Karpas-422 (cell line): ENCODE measurements at places on chromosomes 5 and 9.

DNA sequence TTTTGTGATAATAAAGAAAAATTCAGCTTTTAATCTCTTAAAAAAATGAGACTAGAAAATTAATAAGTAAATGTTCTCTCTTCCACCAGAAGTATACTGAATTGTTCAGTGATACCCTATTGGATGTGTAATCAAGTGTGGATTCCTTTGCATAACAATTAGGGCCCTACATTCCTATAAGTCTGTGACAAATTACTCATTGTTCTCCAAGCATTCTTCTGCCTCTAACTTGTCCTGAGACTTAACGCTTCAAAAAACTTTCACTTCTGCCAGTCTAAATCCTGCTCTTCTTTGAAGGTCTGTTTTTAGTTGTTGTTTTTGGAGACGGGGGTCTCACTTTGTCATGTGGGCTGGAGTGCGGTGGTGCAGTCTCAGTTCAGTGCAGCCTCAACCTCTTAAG, 9.2 kb upstream of the DDX46 start:
- no peak for DNase-seq

DNA sequence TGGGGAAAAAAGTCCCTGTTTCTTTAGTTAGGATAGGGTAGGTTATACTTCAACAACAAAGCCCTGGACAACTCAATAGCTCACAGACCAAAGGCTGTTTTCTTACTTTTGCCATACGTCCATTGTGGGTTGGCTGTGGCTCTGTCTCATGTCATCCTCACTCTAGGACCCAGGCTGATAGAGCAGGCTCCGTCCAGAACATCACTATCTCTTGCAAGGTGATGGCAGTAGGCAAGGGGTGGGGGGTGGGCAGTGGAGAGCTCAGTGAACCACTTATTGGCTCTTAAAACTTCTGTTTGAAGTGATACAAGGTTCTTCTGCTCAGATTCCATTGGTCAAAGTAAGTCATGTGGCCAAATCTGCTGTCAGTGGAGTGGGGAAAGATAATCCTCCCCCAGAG, 126.4 kb downstream of the CMYA5 start:
- no peak for DNase-seq

DNA sequence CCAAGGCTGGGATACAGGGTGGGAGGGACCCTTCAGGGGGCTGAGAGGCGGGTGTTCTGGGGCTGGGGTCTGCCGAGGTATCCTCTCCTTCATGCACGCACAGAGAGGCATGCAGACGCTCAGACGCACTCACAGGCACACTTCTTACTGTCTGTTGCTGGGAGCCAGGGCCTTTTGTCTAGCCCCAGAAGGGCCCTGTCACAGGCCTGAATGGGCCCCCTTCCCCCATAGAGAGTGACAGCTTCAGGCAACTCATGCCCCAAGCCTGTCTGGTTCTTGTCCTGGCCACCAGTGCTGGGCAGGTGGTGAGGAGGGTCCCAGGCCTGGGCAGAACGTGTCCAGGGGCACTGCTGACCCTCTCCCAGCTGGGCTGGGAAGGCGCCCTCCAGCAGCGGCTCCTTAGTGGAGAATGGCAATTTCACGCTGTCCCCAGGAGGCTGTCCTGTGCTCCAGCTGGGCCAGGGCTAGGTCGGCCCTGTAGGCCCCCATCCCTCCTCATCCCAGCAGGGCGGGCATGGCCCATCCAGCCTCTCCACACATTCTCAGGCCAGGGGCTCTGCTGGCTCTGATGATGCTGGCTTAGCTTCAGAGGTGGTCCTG, 45.3 kb downstream of the LMX1B start:
- DNase-seq: no peak

DNA sequence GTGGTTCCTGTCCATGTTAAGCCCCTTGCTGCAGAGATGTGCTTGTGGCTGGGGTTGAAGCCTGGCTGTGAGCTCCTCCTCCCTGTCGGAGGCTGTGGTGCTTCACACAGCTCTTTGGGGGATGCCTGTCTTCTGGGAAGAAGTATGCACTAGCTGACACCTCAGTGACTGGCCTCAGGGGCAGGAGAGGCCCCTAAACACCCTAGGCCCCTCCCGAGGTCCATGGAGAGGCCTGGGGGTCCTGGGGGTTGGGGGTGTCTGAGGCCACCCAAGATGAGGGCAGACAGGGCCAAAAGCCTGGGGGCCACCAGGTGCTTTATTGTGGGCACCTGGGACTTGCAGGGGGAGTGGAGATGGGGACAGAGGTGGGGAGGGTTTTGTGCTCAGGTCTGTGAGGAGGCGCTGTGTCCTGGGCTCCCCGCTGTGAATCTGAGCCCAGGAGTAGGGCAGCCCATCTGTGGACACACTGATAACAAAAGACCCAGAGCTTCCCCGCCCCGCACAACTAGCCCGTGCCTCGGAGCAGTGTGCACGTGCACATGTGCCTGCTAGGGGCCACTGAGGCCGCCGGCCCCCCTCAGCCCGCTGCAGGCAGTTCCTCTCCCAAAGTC, 92.0 kb downstream of the PHF2 start:
- no peak for DNase-seq

DNA sequence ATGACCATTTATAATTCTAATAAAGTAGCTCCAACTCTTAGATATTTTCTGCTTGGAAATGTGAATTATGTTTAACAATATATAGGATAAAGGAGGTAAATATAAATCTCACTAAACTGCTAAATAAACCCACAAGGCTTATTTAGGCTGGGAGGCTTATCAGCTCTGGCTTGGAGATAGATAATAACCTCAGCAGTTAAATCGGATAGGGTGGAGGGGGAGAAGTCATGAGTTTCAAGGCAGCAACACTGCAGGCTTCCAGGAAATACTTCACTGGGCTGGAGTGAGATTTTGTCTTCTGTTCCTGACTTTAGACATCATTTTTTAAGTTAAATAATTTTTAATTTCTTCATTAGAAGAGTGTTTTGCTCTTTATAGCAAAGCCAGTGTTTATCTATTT, 80.0 kb upstream of the ITGA2 start:
- DNase-seq: no peak

DNA sequence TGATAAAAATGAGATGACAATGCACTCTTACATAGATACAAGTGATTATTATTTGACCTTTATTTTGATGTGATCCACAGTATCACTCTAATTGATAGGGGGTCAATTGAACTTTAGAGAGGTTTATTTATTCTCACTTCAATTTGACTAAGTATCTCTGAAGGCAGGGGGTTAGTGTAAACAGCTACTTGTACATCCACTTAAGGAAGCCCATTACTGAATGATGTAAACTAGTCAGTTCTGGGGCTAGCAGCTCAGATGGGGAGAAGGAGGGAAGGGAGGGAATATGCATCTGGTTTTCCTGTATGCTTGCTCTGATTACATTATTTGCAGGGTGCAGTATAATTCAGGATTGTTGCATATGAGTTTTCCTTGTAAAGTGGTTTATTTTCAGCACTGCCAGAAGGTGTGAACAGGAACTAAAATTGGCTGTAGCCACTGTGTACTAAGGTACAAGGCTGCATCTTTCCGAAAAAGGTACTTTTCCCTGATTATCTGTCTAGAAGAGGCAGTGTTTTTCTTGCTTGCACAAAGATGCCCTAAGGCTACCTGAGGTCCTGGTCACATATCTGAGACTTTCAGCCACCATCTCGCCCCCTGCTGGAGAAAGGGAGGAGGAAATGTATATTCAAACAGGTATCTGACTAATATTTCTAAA, 51.2 kb downstream of the MRPS27 start:
- peak; percentile 84 for DNase-seq

DNA sequence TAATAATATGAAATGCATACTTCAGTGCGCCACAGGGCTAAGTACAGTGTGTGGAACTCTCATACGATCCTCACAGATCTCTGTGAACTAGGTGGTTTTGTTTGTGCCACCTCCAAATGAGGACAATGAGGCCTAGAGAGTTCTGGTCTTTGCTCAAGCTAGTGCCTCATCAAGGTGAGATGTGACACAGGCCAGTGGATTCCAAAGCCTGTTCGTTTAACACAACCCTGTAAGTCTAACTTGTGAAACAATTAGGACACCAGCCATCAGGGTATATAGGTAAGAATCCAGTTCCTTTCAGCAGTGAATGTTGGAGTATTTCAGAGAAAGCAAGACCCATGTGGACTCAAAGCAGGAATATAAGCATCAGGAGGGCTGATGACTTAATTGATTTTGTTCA, 130.7 kb upstream of the GAS1 start:
- DNase-seq: no peak

- no peak for DNase-seq
These were observed 96.5 kb downstream of the EFNA5 start for GRCh38 chr5:107574287-107574686.

DNA sequence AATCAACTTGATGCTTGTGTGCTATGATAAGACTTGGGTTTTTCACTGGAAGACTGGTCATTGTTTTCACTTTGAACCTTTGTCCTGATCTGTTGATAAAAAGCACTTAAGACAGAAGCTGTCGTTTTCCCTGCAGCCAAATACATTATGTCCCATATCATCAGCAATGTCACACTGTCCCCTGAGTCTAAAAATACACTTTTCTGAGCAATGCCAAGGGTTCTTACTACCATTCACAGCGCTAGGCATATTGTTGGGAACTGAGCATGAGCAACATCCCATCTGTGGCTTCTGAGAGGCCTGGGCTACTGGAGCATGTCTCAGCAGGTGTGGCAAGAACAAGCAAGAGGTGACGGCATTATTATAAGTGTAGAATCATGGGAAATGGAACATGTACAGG, 81.8 kb downstream of the SEMA6A start:
- DNase-seq: no peak

- peak; percentile 53 for DNase-seq
These were observed 31.9 kb upstream of the C5orf24 start for GRCh38 chr5:134813827-134814226.

GRCh38 chr5:180847026-180847425, 14.1 kb downstream of the ZFP62 start:
- no peak for DNase-seq

- no peak for DNase-seq
These were observed 17.5 kb upstream of the NDUFB6 start for GRCh38 chr9:32590476-32590875.

DNA sequence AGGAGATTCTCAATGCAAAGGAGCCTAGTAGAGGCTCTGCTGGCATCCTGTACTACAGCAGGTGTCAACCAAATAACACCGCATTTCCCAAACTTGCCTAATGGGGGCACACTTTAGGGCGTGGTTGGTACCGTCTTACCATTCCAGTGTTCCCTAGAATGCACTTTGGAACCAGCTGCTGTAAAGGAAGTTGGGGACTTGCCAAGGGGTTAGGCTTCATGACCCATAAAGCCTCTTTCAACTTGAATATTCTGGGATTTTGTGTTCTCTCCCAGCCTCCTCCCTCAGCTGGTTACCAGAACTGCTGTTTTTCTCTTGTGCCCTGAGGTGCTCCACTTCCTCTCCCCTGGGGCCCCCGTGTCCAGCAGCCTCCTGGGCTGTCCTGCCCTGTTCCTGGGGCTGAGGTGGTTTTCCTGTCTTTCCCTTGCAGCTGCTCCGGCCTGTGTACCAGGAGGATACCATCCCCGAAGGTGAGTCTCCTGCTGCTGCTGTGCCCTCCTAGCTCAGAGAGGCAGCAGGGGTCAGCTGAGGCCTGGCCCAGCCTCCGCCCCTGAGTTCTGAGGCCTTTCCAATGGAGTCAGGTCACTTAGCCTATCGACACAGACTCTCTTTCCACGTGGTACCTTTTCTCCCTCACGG, 44.7 kb downstream of the RGS3 start:
- peak; percentile 57 for DNase-seq

GRCh38 chr5:170451747-170452365, 52.0 kb upstream of the KCNIP1 start:
- DNase-seq: no peak

GRCh38 chr9:9100070-9100469, 1300.5 kb upstream of the DMAC1 start:
- no peak for DNase-seq

DNA sequence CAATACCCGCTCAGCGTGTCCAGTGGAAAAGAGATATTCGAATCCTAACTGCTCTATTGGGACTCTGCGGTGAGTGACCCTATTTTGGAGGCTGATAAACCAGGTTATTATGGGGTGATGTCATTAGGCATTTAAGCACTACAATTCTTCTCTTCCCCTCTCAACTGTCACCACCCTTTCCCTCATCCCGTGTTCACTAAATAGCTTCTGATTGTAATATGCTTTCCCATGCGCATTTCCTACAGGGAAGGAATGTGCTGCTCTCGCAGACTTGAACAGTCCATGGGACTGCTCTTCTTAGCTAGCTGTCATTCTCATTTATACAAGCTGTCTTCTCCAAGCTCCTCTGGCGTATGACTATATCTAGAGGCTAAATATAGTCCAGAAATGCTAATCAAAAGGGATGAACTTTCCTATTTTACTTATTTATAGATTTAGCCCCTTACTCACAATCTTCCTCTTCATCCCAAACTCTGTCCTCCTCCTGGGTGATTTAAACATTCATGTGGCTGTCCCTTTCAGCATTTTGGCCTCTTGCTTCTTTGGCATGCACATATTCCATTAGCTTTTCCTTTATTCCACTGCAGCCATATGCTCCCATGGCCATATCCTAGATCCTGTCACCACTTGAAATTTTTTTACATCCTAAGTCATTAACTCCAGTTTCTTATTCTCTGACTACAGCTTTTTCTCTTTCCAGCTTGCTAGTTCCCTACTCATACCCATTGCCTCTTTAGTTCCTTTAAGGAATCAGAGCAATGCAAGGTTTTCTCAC, 39.6 kb upstream of the CSNK1G3 start:
- no peak for DNase-seq

GRCh38 chr9:68933434-68934328, 80.2 kb downstream of the PRKACG start:
- DNase-seq: no peak

DNA sequence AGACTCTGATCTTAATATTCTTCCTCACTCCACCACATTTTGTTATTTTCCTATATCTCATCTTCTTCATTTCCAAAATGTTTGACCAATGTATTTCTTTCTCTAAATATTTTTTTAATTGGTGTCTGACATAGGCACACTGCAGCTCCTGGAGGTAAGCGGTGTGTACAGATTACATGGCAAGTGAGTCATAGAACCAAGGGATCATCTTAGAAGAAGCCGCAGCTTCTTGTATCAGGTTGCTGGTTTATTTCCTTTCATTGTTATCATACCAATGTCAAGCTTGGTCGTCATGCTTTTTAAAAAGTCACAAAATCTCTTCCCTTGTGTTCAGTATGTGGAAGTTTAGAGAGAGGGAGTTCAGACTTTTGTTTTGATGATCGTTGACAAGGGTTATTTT, 526.1 kb upstream of the CDH18 start:
- no peak for DNase-seq

DNA sequence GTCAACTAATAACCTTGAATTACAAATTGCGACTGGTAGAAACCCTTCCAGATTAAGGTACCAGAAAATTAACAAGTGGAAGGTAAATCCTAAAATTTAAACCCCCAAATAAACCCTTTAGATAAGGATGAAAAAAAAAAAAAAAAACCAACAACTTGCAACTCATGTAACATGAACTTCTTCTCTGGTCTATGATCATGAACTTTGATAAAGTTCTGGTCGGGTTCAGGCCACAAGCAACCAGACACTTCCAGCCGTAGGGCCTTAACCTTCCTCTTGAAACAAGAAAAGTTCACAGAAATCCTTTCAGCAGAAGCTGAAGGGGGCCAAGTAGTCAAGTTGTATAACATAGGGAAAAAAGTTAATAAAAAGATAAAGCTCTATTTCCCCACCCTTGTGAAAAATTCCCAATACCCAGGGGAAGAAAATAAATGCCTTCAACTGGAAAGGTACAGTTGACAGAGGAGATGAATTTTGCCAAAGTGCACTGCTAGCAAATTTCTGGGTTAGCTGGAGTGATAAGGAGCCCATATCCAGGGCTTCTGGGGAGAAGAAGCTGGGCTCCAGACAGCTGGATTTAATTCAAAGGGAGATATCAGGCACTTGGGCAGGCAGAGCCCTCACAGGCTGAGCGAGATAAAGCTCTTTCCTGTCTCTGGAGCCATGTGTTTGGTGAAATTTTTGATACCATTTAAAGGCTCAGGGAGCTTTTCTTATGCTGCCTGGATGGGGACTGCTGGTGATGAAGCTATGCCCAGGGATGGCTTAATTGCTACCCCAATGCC, 234.2 kb upstream of the PANK3 start:
- DNase-seq: no peak
